ENCODE measurements at places on chromosomes 3 and 15.

DNA sequence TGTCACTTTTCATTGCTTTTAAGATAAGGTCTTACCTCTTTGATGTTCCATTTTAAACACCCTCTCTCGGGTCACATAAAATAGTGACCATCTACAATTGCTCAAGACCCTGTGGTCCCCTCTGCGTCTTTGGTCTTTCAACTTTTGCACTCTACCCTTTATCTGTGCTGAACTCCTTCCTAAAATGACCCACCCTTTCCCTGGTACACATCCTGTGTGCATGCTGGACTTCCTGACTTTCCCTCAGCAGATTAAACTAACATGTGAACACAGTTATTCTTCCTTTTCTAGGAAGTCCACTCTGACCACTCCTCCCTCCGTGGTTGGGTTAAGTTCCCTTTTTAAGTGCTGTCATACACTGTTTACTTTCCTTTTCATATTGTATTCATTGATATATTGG is 414.2 kb downstream of the GABRB3 start:
- DNase-seq: no peak

GRCh38 chr3:56005196-56005805 is 463.0 kb downstream of the ERC2 start:
- no peak for DNase-seq

- no peak for DNase-seq
These were observed 61.4 kb upstream of the ZBTB38 start for GRCh38 chr3:141306922-141307321.

- DNase-seq: no peak
These were observed 409.5 kb downstream of the ROBO1 start for GRCh38 chr3:79358327-79358726.

Measured in SK-MEL-5 (cell line).